Heart left ventricle (tissue), 16 donors: ENCODE measurements at places on chromosomes 3 and 15. TPM values are rescaled to one million over a fixed set of nuclear protein-coding genes. Genes with fewer than 3 reads are reported as not detected.

GRCh38 chr3:4739289-4740236, 239.7 kb upstream of the BHLHE40 start:
- DNase-seq, result no peak
- no peak overlapping the region for H3K4me3 ChIP-seq
- H3K4me1 ChIP-seq, result peaks cover 63% of the 10 kb centered on the region
- H3K27me3 ChIP-seq, result no peaks in the 10 kb centered on the region
- peak overlapping the region; percentile 82 for H3K27ac ChIP-seq
- no peaks in the 10 kb centered on the region for H3K36me3 ChIP-seq

GRCh38 chr15:53978253-53978906, at the start of gene UNC13C:
TSS of gene UNC13C (plus strand) at chr15:53978441. CDS start at chr15:54012904, 34,463 bp downstream.
- no peaks in the 10 kb centered on the region for H3K36me3 ChIP-seq
- H3K4me3 ChIP-seq, result peak within 1 kb of the TSS; percentile 35
- peaks cover 8% of the 10 kb centered on the region for H3K4me1 ChIP-seq
- DNase-seq, result peak; percentile 25
- peaks cover 35% of the 10 kb centered on the region for H3K27me3 ChIP-seq

DNA sequence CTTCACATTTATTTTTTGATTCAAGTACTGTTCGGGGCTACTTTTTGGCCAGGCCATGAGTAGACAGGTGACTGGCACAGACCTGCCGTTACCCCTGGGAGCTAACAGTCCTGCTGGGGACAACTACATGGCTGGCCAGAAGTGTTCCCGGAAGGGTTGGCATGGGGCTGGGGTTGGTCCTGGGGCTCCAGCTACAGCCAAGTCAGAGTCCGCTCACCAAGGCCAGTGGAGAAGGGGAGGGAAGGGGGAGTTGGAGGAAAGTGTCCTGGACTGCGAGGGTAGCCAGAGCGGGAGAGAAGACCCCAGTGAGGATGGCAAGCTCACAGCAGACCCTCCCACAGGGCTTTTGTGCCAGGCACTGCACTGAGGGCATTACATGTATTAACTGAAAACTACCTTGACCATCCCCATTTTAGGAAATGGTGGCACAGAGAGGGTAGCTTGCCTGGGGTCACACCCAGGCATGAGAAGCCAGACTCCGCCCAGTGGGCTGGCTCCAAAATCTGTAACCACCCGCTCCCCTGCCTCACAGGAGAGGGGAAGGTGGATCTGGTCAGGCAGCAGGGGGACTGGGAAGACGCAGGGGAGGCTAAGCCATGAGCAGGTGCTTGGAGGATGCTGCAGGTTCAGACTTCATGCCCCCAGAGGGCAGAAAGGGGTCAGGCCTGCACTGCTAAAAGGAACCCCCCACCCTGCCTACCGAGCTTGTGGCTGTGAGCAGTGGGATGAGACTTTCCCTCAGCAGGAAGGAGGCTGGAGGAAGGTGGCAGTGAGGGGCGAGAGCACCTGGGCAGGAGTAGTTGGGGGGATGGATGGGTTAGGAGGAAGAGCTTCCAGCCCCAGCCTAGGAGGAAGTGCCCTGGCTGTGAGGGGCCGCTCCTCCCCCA, 38.3 kb upstream of the ESYT3 start:
- peak overlapping the region; percentile 76 for H3K27ac ChIP-seq
- H3K4me1 ChIP-seq, result peaks cover 4% of the 10 kb centered on the region
- H3K27me3 ChIP-seq, result no peaks in the 10 kb centered on the region
- no peak for DNase-seq

Gene SPATA12
- total RNA-seq, result not detected

Gene GOLGA6A
- not detected for total RNA-seq

DNA sequence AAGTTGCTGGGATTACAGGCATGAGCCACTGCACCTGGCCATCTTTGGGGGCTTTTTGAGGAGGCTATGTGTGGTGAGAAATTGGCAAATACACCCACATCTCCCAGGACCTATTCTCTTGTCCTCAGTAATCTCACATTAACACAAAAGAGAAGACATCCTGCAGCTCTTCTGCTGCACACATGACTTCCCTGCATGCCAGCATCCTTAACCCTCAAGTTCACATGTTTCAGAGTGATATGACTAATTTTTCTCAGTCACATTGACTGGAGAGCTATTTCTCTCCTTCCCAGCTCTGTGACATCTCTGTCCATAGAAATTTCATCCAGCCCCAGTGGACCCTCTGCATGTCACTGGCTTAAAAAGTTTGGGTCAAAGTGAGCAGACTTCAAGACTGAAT, 1.9 kb upstream of the SKIC8 start:
- no peak for DNase-seq
- H3K36me3 ChIP-seq, result no peaks in the 10 kb centered on the region
- no peak overlapping the region for H3K4me3 ChIP-seq
- no peak overlapping the region for H3K27ac ChIP-seq
- H3K27me3 ChIP-seq, result no peaks in the 10 kb centered on the region
- H3K4me1 ChIP-seq, result peaks cover 14% of the 10 kb centered on the region
